ENCODE measurements at places on chromosomes 4 and X.

DNA sequence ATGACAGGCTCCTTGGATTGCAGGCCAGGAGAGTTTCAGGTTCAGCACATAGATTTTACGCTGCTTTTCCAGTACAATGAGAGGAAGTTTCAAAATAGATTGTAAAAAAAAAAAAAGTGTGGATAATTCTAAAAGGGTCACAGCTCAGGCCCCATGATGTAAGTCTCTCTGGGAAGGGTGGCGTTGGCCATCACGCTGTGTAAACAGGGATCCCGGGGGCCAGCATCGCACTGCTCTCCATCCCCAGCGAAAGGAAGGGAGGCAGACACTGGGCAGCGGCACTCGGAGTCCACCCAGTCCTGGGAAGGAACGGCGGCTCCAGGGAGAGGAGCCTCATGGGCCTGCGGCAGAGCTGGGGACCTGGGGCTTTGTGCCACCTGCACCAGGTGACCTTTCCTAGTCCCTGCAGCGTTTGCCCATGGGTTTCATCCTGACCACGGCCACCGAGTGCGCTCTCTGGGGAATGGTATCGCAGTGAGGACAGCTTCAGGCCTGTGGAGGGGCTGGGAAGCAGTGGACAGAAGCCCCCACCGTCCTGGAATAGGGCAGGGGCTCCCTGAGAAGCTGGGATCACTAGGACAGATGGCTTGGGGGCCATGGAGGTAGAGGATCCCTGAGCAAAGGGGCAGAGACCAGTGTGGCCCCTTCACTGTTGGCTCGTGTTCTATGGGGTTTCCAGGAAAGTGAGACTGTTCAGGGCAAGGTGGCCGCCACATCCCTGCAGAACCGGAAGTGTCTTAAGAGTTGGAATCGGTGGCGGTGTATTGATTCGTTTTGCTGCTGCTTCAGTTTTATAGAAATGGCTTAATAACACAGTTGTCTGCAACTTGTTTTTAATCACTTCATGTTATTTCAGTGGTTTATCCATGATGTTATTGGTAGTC is 38.9 kb downstream of the RGS12 start:
- no peak for DNase-seq

DNA sequence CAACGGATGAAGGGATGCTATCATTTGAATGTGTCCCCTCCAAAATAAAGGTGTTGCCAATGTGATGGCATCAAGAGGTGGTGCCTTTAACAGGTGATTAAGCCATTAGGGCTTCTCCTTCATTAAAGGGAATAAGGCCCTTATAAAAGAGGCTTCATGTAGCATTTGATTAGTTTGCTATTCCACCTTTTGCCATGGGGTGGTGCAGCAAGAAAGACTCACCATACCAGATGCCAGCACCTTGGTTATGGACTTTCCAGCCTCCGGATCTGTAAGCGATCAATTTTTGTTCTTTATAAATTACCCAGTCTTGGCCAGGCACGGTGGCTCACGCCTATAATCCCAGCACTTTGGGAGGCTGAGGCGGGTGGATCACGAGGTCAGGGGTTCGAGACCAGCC is 7.9 kb upstream of the SLC25A43 start:
- no peak for DNase-seq

- no peak for DNase-seq
Measured at GRCh38 chr4:73409012-73409862, 5.2 kb downstream of the ALB start.

- DNase-seq = no peak
Measured at GRCh38 chr4:18319431-18319830, 297.9 kb upstream of the LCORL start.

DNA sequence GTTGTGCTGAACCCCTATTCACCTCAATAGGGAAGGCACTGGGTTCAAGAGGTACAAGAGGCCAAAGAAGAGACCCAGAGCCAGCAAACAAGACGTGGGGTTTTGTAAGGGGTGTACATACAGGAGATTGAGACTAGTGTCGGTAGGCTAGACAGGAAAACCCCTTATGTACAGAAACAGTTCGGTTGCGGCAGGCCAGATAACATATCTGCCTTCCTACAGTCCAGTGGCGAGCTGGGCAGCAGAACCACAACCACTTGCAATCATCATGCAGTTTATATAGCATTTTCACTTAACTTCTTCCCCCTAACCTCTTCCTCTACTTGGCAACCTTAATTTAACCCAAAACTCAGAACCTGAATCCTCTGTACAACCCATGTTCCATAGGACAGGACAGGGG is 422.2 kb downstream of the PDHA2 start:
- DNase-seq = no peak

Data from stimulated activated CD8-positive, alpha-beta memory T cell treated with anti-CD3 and anti-CD28 coated beads, Interleukin-4, amount 100 ng/mL, for 4 hours (primary cell).